ENCODE measurements at places on chromosomes 12 and 14.

DNA sequence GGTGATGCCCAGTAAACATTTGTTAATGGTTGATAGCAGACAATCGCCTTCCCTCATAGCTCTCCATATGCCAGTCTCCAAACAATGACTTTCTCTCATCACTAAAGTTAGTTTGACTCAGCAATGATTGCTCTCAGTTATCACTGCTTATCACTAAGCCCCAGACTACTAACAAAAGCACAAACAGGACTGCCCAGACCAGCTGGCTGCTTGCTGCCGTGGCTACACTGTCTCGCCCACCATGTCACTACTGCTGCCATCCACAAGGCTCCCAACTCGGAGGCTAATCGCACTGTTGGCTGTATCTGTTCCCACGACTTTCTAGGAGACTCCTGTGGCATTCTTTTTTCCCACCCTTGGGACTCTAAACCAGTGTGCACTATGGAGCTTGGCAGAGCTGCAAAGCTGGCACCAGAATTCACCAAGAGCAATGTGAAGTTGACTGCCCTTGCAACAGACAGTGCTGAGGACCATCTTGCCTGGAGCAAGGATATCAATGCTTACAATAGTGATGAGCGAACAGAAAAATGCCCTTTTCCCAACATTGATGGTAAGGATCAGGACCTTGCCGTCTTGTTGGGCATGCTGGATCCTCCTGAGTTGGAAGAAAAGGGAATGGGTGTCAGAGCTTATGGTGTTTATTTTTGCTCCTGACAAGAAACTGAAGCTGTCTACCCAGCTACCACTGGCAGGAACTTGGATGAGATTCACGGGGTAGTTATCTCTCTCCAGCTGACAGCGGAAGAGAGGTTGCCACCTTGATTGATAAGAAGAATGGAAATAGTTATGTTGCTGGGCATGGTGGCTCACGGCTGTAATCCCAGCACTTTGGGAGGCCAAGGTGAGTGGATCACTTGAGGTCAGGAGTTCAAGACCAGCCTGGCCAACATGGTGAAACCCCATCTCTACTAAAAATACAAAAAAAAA, 27.1 kb upstream of the NR2C1 start:
- H3K4me1 ChIP-seq = peaks cover 9% of the 10 kb centered on the region
- no peak overlapping the region for H3K27ac ChIP-seq

DNA sequence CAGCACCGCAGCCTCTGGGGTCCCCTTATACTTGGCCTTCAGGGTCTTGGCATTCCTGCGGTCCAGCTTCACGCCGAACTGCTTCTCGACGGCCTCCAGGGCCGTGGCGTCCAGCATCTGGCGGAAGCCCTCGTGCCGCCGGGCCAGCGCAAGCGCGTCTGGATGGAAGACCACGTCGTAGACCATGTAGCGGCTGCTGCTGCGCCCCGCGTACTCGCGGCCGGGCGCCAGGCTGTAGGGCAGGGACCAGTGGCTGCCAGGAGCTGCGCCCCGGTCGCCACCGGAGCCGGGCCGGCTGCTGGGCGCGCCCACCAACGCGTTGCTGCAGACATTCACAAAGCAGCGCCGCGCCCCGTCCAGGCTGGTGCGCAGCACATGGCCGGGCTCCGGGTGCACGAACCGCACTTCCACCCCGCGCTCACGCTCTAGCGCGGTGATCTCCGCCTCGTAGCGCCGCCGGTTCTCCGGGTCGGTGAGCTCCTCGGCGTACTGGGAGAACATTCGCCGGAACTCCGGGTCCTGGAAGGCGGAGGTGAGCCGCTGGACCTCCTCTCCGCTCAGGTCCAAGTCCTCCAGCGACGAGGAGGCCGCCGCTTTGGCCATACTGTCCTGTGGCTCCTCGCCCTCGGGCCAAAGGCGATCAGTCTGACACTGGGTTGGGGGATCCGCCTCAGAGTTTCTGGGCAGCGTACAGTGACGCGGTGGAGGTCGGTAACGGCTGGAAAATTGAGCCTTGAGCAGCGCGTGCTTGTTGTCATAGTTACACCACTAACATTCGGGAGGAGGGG, at the start of gene DNAAF2:
DNAAF2 (minus strand) TSS at position 698 of the 788 bp plus-strand sequence; CDS start at position 603, 95 bp downstream.
- H3K36me3 ChIP-seq = peaks cover 42% of the 10 kb centered on the region
- peak within 1 kb of the TSS; percentile 99 for H3K4me3 ChIP-seq
- H3K4me1 ChIP-seq = peaks cover 30% of the 10 kb centered on the region
- no peaks in the 10 kb centered on the region for H3K27me3 ChIP-seq
- DNase-seq = peak; percentile 89

GRCh38 chr12:122052285-122052684, 26.3 kb upstream of the MLXIP start:
- H3K27me3 ChIP-seq = no peaks in the 10 kb centered on the region
- no peak for DNase-seq
- no peak overlapping the region for H3K4me3 ChIP-seq
- H3K36me3 ChIP-seq = peaks cover 2% of the 10 kb centered on the region
- no peak overlapping the region for H3K27ac ChIP-seq

GRCh38 chr12:127984386-127985055, 282.4 kb upstream of the TMEM132C start:
- H3K4me1 ChIP-seq = no peaks in the 10 kb centered on the region
- no peak for DNase-seq
- H3K36me3 ChIP-seq = no peaks in the 10 kb centered on the region
- no peak overlapping the region for H3K27ac ChIP-seq
- H3K27me3 ChIP-seq = no peaks in the 10 kb centered on the region

- H3K27ac ChIP-seq = no peak overlapping the region
- H3K4me1 ChIP-seq = no peaks in the 10 kb centered on the region
- H3K36me3 ChIP-seq = no peaks in the 10 kb centered on the region
- no peak overlapping the region for H3K4me3 ChIP-seq
Observed at GRCh38 chr12:16281157-16281556, 3.7 kb upstream of the SLC15A5 start.

DNA sequence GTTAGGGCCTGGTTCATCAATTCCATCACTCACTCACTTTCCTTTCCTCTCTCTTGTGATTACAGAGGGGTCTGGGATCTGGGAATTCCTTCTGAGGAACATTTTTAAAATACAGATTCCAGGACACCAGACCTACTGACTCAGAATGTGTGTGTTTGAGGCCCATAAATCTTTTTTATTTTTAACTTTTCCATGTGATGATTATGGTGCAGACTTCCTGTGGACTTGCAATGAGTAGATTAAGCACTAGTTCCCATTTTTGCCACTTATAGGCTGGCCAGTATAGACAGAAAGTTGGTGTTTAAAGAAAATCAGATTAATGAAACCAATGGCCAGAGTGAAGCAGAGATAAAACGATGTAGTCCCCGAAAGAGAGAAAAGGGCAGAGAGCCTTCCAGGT, 28.1 kb downstream of the SLC41A2 start:
- H3K27ac ChIP-seq = peak overlapping the region; percentile 87
- peaks cover 3% of the 10 kb centered on the region for H3K36me3 ChIP-seq
- H3K4me1 ChIP-seq = peaks cover 41% of the 10 kb centered on the region
- no peaks in the 10 kb centered on the region for H3K27me3 ChIP-seq

- H3K4me3 ChIP-seq = no peak overlapping the region
- no peaks in the 10 kb centered on the region for H3K27me3 ChIP-seq
- DNase-seq = no peak
Observed at GRCh38 chr14:33711194-33711593, 239.7 kb downstream of the EGLN3 start.

DNA sequence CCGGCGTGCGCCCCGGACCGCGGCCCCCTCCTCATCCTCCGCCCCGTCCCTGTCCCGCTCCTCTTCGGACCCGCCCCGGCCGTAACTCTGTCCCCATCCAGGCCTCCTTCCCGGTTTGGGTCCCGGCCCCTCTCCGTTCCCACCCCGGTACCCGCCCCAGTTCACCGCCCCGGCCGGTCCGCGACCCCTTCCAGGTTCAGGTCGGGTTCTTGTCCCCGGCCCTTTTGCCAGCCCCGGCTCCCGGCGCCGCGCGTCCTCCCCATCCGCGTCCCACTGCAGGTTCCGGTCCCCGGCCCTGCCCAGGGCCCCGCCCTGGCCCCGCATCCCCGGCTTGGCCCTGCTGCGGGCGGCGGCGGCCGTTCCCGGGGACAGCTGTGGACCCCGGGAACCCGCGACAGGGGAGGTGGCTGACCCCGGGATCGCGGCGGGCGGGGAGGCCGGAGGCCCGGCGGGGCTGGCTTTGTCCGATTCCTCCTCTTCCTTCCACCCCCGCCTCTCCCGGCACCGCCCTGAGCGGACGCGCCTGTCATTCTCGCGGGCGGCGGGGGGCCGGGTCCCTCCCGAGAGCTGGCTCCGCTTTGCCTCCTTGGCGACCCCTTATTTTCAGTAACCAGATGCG, 601 bp downstream of the KLC1 start:
- peak overlapping the region; percentile 95 for H3K27ac ChIP-seq
- H3K27me3 ChIP-seq = no peaks in the 10 kb centered on the region
- H3K4me1 ChIP-seq = peaks cover 31% of the 10 kb centered on the region
- peaks cover 15% of the 10 kb centered on the region for H3K36me3 ChIP-seq
- peak; percentile 89 for DNase-seq

DNA sequence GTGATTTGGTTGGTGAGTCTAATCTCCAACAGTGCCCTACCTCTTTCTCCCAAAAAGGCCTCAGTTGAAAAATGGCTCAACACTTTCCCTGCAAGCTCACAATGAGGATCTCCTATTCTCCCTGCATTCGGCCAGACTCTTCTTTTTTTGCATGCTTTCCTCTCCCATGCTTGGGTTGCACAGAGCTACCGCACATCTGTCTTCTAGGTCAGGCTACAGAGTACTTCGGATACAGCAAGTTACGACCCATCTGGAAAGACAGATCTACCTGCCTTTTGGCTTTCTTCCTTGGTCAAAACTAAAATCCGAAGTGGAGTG, 305 bp upstream of the SLC16A7 start:
- H3K36me3 ChIP-seq = peaks cover 23% of the 10 kb centered on the region
- H3K4me1 ChIP-seq = peaks cover 44% of the 10 kb centered on the region
- H3K27me3 ChIP-seq = no peaks in the 10 kb centered on the region
- DNase-seq = no peak
- peak overlapping the region; percentile 100 for H3K27ac ChIP-seq

DNA sequence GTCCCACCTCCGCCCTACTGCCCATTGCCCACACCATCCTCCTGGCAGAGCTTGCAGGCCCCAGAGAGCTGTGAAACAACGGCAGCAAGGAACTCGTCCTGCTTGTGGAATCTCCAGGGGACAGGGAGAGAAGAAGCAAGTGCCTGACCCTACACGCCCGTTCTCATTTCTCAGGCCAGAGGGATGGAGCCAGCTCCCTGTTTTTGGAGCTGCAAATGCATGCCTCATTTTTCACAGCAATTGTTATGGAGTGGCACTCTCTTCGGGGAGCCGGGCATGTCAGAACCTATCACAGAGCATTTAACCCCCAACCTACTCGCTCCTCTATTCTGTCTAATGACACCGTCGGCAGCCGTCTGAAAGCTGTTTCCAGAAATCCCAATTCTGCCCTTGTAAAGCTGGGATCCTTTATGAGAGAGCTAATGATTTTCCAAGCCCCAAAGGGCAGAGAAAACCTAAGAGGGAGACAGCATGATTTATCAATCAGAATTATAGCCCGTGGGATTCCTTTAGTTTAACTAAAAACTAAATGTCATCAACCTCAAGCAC, 222.3 kb upstream of the NOS1 start:
- no peak for DNase-seq
- H3K27ac ChIP-seq = no peak overlapping the region
- H3K4me1 ChIP-seq = no peaks in the 10 kb centered on the region
- H3K27me3 ChIP-seq = peaks cover 5% of the 10 kb centered on the region
- no peaks in the 10 kb centered on the region for H3K36me3 ChIP-seq
- no peak overlapping the region for H3K4me3 ChIP-seq

- no peak overlapping the region for H3K4me3 ChIP-seq
- DNase-seq = no peak
- H3K27me3 ChIP-seq = no peaks in the 10 kb centered on the region
Observed at GRCh38 chr14:81625343-81625742, 91.7 kb upstream of the SEL1L start.

DNA sequence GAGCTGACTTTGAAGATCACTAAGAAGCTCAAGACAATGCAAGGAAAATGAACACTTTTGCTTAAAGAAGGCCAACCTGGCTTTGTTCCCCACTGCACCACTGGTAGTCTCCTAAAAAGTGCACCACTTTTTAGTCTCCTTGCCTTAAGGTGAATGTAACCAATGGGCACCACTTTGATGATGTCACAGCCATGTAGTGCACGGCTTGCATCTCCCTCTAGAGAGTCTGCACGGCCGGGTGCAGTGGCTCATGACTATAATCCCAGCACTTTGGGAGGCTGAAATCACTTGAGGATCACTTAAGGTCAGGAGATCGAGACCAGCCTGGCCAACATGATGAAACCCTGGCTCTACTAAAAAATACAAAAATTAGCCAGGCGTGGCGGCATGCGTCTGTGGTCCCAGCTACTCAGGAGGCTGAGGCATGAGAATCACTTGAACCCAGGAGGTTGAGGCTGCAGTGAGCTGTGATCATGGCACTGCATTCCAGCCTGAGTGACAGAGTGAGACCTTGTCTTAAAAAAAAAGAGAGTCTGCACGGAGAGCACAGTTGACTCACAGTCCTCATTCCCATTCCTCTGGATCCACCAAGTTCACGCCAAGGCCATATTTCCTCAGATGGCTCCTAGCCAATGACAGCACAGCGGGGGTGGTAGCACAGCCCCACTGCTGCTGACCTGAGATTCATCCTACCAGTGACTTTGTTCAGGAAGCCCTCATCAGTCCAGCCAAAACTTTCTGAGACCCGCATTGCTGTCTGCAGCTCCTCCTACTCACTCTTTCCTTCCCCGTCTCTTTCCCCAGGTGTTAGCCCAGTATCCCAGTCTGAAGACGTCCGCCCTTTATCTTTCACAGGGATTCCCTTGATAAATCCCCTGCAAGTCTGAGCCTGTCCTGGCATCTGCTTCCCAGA, 16.5 kb upstream of the IFT81 start:
- no peak for DNase-seq
- H3K27me3 ChIP-seq = peaks cover 8% of the 10 kb centered on the region

DNA sequence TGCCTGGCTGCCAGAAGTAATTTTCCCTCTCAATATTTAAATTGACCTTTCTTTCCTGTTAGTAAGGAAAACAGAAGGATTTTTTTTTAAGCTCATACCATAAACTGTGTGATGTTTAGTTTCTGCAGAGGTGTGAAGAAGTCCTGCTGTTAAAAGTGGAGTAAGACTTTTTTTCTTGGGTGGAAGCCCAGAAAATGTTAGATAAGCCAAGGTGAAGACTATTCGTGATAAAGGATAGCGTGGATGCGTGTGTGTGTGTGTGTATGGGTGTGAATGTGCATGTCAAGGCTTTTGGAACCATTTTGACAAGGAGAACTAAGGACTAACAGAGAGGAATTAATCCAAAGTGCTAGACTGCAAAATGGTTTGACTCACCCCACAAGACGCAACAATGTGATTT, 152.9 kb upstream of the SEL1L start:
- DNase-seq = no peak
- no peaks in the 10 kb centered on the region for H3K4me1 ChIP-seq
- no peak overlapping the region for H3K27ac ChIP-seq
- no peaks in the 10 kb centered on the region for H3K27me3 ChIP-seq

All from activated CD4-positive, alpha-beta T cell treated with anti-CD3 and anti-CD28 coated beads, Interleukin-2, amount 10 ng/mL, durations not matched to agents 24 days and 14 days (primary cell).